ENCODE measurements at places on chromosomes 5 and 9.
A peak's percentile ranks its signal among the peaks of the same experiment; 100 is the strongest.

DNA sequence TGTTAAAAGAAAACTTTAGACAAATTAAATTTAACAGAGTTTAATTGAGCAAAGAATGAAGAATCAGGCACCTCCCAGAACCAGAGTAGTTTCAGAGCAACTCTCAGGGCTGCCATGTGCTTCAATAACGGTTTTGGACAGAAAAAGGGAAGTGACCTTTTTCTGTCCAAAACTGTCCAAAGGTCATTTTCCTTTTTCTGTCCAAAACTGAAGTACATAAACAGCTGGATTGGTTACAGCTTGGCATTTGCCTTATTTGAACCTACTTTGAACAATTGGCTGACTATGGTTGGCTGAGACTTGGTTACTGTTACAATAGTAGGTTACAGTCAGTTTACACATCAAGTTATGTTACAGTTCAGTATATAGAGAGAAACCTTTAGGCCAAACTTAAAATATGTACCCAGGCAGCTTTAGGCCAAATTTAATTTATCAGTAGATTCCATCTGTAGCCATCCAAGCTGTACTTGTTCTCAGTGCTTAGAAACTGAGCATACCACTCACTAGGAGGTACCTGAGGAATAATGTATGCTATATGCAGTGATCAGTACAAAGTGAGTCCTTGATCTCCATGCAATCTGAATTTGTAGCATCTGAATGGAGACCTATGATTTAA lies 44.0 kb downstream of the C9orf85 start:
- no peak for DNase-seq

DNA sequence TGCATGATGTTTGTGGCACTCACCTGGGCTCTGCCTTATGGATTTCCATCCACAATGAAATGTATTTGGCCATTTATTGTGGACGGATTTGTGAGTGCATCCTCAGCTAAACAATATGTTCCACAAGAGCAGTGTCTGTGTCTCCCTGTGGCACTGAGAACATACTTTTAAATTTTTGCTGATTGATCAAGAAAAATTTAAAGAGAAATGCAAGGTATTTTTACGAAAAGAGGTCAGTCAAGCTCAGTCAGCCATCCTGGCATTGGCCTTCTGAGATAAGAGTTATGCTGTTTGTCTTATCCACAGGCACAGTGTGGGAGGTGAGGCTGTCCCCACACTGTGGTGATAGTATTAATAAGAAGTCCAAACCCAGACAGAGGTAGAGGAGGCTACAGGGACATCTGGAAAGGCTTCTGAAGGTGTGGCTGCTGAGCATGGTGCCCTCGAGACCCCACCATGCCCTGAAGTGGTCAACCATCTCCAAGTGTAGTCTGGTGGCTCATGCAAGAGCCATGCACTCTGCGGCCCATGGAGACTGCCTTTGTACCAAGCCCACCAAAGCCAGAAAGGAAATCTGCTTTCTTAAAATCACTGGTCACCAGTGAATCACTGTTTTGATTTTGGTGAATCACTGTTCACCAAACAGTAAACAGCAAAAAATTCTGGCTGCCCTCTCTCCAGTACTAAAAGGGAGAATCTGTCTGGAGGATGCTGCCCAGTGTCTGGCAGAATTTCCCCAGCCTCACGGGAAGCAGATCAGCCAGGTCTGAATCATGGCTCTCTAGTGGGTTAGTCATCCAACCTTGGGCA lies 28.8 kb downstream of the SPOCK1 start:
- peak; percentile 88 for DNase-seq

- DNase-seq, result no peak
These were observed 75.7 kb downstream of the WNK2 start for GRCh38 chr9:93259490-93260262.

- peak; percentile 23 for DNase-seq
These were observed 603 bp downstream of the PPIP5K2 start for GRCh38 chr5:103120607-103121200.

- DNase-seq, result no peak
These were observed 68.6 kb upstream of the IL12B start for GRCh38 chr5:159398936-159399335.

- DNase-seq, result no peak
These were observed 269.8 kb upstream of the RGMB start for GRCh38 chr5:98503616-98504015.

- no peak for DNase-seq
These were observed 21.3 kb downstream of the MRPL36 start for GRCh38 chr5:1778138-1779020.

- DNase-seq, result no peak
These were observed 193.2 kb upstream of the RORB start for GRCh38 chr9:74303945-74304344.

GRCh38 chr9:35102465-35102768 lies 514 bp downstream of the STOML2 start:
- DNase-seq, result peak; percentile 20

DNA sequence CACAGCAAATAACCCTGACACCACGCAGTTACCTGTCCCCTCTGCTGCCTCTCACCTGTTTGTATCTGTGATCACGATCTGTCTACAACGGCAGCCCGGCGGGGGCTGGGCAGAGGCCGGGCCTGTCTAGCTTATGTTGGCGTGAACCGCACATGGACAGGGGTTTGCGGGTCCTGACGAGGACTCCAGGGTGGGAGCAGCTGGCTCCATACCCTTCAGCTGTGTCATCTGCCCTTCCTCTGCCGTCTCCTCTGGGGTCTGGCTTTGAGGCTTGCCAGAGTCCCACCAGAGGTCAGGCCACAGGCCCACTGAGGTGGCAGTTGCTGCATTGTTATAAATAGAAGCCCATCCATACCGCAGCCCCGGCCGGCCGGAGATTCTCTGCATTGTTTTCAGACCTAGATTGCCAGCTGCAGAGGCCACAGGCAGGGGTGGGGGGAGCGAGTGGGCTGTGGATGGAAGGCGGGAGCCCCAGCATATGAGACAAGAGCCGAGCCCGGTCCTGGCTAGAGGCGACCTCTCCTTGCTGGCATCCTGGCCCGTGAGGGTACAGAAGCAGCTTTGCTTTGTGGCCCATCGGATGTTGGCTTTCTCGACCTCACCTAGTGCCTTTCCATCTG lies 37.8 kb downstream of the FAM78A start:
- DNase-seq, result peak; percentile 50

DNA sequence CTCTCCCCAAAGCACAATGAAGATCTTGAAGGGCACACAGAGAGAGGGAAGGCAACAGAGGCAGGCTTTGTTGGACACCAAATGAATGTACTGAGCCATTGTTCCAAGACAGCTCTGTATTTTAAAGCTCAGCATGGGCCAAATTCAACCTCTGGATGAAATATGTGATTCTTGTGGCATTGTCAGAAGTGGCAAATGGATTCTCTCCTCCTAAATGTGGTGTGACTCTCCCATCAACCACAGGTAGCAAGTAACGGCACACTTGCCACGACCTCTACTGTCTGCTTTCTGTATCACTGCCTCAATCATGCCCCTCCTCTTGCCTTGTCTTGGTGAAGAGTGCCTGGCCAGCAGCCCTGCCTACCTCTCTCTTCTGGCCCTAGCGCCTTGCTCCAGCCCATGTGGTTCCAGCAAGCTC lies 6.1 kb upstream of the MOB3B start:
- DNase-seq, result no peak

Measured in iris pigment epithelial cell (primary cell).